ENCODE measurements at places on chromosomes 13 and 19.

DNA sequence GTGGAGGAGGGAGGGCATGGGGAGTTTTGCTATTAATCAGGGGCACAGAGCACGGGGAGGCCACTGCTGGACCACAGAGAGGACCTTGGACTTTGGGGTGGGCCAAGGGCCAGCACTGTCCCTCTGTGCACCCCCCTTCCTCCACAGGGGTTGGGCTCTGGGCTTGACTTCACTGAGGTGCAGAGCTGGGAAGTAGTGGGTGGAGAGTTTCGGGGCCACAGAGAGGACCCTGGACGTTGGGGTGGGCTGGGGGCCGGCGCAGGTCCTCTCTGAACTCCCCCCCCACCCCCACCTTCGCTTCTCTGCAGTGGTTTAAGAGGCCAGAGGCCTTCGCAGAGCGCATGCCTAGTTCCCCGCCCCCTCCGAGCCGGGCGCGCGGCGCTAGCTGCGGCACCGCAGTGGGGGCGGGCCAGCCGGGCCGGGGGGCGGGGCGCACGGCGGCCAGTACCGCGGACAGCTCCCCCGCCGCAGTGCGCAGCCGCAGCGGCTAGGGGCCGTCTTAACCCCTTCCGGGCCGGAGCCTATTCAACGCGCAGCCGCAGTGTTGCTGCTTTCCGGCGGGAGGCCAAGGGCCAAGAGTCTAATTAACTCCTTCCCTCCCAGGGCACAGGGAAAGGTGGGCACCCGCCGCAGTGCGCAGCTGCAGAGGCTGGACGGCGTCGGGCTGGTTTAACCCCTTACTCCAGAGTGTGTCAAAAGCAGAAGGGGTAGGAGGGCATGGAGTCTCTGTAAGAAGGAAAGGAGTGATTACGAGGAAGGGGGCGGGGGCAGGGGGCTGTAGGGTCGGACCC is 3.7 kb downstream of the KCNC3 start:
- DNase-seq = peak; percentile 54

GRCh38 chr19:29400917-29401711 is 124.7 kb upstream of the VSTM2B start:
- DNase-seq = no peak

DNA sequence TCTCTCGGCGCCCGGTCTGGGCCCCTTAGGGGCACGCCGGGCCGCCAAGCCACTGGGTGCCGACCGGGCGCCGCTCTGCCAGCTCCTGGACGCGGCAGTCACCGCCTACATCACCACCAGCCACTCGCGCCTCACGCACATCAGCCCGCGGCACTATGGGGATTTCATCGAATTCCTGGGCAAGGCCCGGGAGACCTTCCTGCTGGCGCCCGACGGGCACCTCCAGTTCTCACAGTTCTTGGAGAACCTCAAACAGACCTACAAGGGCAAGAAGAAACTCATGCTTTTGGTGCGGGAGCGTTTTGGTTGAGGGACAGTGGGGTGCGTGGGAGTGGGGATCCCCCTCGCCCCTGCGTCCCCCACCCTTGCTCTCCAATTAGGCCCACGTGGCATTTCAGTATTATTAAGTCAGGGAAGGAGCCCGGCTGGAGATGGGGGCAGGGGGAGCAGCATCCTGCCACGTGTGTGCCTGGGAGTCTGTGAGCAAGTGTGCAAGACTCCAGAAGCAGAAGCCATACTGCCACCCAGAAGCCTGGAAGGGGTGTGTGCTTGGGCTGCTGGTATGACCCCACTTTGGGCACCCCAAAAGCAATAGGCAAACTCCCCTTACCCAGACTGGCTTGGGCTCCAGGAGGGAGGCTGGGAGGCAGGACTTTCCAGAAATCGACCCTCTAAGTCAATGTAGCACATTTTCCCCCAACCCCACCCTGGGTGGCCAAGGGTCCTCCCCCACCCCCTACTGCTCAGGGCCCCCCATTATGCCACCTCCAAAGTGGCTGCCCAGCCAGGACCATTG is 35.7 kb downstream of the ZSWIM4 start:
- no peak for DNase-seq

GRCh38 chr13:20337884-20338551 is 105.9 kb upstream of the GJB6 start:
- no peak for DNase-seq

- no peak for DNase-seq
Measured at GRCh38 chr19:6837525-6837924, 49.9 kb upstream of the ADGRE1 start.

DNA sequence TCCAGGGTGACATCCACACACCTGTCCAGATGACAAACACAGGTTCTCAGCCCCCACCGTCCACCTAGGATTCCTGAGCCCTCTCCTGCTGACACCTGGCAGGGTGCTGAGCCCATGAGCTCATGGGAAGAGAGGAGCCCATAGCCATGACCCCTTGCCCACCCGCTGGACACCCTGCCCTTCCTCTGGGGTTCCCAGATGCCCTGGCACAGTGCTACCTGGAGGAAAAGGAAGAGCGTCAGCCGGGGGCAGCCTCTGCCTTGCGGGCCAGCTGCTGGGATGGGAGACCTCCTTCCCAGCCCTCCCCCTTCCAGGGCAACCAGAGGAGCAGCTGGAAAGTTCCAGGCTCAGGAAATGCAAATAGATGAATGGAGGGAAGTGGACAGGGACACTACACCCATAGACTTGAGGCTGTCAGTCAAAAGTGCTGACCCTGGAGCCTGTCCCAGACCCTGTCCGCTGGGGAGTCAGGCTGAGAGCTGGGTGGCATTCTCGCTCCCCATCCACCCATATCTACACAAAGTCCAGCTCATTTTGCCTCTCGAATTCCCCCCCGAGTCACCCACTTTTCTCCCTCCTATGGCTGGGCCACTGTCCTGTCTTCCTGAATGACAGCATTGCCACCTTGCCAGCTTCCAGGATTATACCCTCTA is 12.3 kb upstream of the ARHGEF18 start:
- DNase-seq = no peak

DNA sequence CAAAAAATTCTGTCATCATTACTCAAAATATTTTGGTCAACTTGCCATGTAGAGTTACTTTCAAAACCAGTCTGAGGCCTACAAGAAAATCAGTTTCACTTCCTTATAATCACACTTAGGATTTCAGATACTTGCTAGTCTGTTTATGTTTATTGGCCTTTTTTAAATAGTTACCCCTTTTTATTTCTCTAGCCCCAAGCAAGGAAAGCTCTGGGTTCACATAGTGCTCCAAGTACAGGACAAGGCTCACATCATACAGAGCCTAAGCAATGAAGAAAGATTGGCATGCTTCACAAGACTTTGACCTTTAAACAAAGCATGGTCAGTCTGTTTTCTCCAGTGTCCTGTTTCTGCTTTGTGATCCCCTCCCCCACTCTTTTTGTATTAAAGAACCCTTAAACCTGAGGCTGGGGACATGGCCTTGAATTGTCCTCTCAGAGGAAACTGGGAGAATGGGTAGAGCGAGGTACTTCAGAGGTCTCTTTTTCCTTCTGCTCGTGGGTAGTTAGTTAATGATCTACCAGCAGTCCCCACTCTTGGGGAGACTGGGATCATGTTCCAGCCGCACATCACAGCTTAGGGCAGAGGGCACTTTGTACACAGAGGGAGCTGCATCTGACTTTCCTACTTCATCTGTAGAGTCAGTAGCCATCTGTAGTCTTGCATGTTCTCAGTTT is 30.7 kb downstream of the CEACAM1 start:
- DNase-seq = no peak

DNA sequence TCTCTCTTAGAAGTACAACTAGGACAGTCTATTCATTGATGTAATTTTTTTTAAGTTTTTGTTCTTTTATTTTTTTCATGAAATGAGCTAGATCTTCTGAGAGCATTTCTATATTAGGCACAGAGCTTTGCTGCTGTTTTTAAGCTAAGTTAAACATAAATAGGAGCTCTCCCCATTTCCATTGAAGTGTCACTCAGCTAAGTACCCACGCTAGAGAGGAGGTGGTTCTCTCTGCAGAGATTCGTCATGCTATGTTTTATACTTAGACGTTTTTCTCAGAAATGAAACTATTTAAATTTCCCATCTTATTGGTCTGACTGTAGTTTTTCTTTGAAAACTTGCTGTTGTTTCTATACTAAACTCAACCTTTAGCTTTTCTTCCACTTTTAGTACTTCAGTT is 271.5 kb downstream of the PCDH9 start:
- no peak for DNase-seq
